ENCODE measurements at places on chromosomes 7 and 10.
A peak's percentile ranks its signal among the peaks of the same experiment; 100 is the strongest.

DNA sequence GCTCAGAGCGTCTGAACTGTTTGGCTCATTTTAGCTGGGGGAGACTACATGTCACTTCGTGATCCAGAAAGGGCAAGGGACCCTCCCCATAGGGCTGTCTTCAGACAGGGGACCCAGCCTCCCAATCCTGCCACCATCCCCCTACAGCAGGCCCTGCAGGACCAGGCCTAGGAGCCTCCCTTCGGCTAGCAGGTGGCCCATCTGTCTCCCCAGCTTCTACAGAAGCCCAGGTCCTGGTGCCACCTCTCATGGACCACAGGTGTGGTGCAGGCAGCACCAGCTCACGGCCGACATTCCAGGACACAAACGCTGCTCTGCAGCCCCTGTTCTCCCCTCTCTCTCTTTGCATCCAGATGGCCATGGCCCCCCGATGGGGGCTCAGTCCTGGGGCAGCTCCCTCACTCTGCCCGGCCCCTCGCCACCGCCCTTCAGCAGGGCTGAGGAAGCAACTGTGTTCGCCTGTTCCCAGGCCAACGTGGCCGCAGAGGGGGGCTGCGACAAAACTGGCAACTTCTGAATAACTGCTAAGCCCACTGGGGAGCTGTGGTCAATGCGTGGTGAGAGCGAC, 10.3 kb downstream of the TECPR1 start:
- DNase-seq: no peak

DNA sequence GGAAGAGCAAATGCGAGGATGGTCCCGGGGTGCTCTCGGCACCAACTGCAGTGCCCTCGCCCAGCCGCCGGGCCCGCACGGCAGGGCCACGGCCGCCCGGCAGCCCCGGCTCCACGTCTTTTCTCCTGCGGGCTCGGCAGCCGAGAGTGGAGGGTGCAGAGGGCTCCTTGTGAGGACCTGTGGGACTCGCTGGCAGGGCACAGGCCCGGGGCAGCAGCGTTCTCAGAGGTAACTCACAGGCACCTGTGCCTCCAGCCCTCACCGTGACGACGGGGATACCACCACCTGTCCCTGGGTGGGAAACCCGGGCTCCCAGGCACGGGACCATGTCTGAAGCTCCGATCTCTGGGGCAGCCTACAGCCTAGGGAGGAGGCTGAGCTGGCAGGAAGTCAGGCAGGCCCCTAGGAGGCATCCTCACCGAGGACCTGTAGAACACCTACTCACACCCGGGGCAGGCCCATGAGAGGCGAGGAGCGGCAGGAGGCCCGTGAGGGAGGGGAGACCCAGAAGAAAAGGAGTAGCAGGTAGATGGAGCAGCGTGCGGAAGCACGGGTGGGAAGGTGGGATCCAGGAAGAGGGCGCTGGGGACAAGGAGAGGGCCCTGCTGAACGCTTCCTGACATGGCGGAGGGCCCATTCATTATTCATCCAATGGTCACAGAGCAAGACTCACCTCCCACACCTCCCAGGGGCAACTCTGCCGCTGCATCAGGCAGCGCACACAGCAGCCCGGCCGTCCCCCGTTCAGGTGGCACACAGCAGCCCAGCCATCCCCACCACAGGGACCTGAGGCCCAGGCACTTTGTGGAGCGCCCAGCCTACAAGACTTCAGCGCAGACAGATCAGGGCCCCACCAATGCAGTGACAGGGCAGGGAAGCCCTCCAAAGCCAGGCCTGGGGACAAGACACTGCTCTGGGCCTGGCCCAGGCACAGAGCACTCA, 244.9 kb downstream of the MAD1L1 start:
- DNase-seq: no peak

DNA sequence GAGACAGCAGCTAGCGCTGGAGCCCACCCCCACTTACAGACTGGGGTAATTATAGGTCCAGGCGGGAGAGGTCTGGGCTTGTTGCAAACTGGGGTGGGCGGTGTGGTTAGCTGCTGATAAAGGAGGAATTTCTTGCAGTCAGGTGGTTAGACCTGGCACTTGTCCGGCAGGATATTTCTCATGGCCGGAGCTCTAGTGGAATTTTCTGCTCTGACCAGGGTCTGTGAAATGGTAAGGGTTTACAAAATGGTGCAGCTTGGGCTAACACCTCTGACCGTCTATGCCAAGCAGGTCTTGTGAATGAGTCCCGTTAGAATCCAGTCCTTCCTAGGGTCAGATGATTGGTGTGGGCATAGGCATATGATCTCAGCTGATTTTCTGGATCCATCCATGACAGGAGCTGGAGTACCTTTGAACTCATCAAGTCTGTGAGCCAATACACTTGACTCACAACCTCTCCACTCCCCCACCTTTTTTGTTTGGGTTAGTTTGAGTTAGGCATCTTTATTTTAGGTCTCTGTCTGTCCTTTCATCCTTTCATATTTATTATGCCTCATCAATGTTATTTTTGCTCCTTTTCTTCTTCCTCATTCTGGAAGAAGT, 213.4 kb downstream of the SUGCT start:
- no peak for DNase-seq

DNA sequence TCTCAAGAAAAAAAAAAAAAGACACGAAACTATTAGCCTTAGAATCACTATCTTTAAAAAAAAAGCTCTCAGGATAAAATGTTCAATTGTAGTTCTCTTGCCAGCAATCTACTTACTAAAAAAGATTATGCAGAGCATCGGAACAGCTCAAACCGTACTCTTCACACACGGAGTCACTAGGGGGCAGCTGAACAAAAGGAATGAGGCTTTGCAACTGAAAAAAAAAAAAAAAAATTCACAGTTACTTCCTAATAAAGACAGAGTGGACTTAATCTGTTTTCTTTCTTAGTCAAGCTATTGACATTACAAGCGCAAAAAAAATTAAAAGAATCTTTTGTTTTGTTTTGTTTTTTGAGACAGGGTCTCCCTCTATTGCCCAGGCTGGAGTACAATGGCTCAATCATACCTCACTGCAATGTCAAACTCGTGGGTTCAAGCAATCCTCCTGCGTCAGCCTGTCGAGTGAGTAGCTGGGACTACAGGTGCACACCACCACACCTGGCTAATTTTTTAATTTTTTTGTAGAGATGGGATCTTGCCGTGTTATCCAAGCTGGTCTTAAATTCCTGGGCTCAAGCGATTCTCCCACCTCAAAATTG, 11.5 kb downstream of the PMS2 start:
- no peak for DNase-seq

DNA sequence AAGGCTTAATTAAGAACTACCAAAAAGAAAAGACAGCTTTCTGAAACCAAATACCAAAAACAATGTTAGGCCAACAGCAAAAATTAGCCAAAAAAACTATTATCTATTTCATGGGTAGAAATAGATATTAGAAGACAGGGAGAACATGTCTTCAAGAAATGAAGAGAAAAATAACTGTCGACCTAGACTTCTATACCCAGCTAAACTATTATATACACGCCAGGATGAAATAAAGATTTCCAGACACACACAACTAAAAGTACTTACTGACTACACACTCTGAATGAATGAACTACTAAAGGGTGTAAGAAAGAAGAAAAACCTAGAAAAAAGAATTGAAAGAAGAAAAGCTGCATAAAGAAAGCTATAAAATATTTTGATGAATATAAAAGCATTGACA, 11.5 kb upstream of the CDHR3 start:
- no peak for DNase-seq

- DNase-seq: no peak
Observed at GRCh38 chr7:91287371-91288084, 23.3 kb downstream of the FZD1 start.

GRCh38 chr7:94298943-94299342, 95.8 kb upstream of the COL1A2 start:
- no peak for DNase-seq

- no peak for DNase-seq
Observed at GRCh38 chr7:19958309-19958896, 185.0 kb upstream of the TMEM196 start.

GRCh38 chr10:88090568-88091214, 227.3 kb downstream of the PTEN start:
- no peak for DNase-seq

DNA sequence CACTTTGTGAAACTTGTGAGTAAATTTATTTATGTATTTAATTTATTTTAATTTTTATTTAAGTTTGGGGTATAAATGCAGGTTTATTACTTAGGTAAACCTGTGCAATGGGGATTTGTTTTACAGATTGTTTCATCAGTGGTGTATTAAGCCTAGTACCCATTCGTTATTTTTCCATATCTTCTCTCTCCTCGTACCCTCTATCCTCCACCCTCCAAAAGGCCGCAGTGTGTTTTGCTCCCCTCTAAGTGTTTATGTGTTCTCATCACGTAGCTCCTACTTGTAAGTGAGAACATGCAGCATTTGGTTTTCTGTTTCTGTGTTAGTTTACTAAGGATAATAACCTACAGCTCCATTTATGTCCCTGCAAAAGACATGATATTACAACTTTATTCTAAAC, 145.4 kb upstream of the SMIM30 start:
- DNase-seq: no peak

- DNase-seq: no peak
Observed at GRCh38 chr10:131323025-131323424, 11.5 kb upstream of the TCERG1L start.

DNA sequence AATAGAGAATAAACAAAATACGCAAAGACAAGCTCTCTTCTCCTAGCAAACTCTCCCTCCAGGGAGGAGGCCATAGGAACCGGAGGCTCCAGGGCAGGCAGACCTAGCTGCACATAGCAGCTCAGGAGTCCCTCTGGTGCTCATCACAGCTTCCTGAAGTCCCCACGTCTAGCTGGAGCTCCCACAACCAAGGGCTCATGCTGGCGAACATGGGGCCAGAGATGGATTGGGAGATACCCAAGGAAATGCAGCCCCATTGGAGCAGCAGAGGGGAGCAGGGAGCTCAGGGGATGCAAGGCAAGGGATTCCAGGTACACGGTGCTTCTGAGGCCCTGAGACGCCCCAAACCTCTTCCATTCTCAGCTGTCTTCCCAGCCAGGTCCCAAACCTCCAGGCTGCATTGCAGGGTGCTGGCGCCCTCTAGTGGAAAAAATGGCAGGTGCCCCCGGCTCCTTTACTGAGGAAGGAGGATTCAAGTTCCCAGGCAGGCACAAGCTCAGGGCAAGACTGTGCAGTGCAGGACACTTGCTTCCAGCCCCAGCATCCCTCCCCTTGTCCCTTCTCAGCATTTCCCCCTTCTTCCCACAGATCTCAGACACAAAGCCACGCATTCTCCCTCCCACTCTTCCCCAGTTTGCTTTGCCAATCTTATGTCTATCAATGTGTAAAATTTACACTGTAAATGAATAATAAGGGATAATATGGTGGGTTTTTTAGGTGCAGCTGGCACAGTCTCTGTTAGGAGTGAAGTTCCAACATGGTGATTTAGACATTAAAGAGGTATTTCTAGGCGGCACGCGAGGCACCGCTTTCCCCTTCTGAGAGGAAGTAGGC, 46.2 kb downstream of the GPAM start:
- peak; percentile 57 for DNase-seq

GRCh38 chr10:2214805-2215204, 477.5 kb upstream of the ADARB2 start:
- DNase-seq: no peak

GRCh38 chr10:18104223-18104872, 35.9 kb upstream of the CACNB2 start:
- peak; percentile 76 for DNase-seq

GRCh38 chr7:105102557-105103352, 88.8 kb downstream of the KMT2E start:
- no peak for DNase-seq

DNA sequence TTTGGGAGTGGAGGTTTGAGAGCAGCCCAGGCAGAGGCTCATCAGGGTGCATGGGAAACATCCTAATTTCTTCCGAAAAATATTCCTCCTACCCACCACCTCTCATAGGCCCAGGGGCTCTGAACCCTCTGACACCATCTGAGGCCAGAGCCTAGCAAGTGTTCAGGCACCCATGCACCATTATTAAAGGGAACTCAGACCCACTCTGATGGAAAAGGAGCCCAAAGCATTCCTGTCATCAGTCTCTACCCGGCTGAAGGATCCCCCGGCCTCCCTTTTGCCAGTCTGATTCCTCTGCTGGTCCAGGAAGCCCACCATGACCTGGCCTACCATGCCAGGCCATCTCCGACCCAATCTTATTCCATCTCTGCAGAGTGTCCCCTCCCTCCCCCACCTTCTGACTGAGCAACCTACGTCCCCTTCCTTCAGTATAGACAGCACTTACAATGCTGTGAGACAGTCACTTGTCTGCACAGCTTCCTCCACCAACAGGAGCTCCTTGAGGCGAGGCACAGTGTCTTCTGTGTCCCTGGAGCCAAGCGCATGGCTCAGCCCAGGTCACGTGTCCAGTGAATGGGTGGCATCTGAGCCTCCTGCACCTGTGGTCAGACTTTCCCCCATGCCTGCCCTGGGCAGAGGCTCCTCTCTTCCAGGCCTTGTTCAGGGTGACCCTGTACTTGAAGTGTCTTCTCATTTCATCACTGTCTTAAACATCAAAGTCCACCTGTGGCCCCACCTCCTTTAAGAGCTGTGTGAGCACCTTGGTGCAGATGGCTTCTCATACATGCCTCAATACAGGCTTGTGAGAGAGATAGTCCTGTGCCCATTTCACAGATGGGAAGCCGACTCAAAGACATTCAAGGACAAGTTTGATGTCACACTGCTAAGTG, 889 bp upstream of the GPR15LG start:
- DNase-seq: no peak

DNA sequence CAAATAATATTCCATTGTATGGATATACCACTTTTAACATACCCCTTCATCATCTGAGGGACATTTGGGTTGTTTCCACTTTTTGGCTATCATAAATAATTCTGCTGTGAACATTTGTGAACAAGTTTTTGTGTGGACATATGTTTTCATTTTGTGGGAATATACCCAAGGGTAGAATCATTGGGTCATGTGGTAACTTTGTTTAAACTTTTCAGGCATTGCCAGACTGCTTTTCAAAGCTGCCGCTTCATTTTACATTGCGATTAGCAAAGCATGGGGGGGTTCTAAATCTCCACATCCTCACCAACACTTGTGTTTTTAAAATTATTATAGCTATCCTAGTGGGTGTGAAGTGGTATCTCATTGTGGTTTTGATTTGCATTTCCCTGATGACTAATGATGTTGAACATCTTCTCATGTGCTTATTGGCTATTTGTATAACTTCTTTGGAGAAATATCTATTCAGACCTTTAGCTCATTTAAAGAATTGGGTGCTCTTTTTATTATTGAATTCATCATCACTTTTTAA, 8.4 kb upstream of the HHEX start:
- DNase-seq: no peak

- no peak for DNase-seq
Observed at GRCh38 chr7:43469051-43469450, 113.9 kb upstream of the STK17A start.

- DNase-seq: no peak
Observed at GRCh38 chr7:139328375-139328774, 12.8 kb upstream of the FMC1 start.

DNA sequence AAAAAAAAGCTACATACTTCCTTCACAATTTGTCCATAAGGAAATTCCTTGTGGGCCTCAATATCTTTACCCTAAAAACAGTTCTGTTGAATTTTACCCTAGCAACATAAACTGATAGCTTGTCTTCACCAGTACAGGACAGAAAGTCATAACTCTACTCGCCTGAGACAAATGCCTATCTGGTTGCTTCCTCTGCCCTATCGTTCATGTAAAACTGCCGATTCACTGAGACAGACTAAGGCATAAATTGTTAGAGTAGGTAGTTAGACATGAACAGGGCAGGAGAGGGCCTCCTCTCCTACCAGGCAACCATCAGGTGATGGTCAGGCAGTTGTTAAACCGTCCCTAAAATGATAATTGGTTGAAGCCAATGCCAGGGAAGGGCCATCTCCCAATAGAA, 25.0 kb downstream of the IFIT3 start:
- no peak for DNase-seq

Data from omental fat pad (tissue), 4 donors.